ENCODE measurements at places on chromosomes 7 and 10.

DNA sequence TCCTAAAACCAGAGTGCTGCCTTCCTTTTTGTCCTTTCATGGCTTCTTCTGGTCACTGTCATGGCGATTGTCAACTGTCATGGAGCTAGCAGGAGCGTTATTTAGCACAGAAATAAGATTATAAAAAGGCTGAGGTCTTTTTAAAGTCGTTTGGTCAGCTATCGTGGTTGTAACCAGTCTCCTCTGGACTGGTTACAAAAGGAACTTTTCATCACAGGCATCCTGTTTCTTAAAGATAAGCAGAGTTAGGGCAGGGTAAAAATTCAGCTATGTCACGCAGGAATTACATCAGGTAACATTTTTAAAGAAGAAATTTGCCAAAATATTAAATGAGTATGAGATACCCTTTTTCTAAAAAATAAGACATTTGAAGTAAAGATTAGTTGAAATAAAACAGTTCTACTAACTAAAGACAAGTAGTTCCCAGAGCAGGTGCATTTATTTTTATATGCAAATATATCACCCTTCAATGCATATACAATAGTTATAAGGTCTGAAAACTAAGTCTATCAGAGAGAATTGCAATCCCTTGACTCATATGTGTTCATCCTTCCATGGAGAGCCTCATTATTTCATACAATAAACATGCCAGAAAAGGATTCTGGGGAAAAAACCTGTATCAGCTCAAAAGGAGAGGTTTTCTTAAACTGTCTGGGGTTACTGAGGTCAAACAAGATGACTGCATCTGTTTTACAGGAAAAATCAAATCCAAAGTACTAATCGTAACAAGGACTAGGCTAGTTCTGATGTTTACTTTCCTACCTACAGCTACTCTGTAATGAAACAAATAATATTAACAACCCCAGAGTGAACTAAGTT lies 20.9 kb downstream of the FAM24A start:
- DNase-seq = no peak

DNA sequence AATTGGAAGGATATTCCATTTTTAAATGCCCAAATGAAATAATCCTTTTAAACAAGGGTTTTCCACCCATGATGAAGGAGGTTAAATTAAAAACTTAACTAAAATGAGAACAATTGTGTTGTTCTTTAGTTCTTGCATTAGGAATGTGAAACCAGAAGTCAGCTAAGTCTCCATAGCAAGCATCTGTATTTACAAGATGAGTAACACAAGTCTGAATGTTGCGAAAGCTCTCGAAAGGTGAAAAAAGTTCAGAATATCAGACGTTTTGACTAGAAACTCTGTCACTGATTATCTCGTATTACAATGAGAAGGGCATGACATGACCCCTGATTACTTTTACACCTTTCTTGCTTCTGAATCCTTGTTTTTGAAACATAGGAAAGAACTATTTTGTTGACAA lies 149.6 kb downstream of the BICC1 start:
- no peak for DNase-seq

- no peak for DNase-seq
Measured at GRCh38 chr10:78658645-78659597, 409.8 kb upstream of the ZMIZ1 start.

DNA sequence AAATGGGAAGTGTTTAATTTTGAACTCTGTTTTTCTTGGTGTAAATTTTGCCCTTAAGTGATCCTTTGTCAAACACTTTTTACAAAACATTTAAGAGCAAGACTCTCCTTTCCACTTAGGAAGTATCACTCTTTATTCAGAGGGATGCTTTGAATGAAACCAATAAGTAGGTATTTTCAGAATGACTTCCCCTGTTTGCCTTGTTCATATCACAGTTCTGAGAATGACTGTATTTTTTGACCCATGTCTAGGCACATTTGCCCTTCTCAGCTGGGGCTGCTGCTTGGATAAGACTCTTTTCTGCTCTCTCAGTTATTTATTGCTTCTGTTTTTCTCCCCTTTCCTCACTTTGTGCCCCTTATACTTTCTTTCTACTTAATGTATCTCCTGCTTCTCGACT lies 98.2 kb downstream of the CCNY start:
- DNase-seq = no peak

GRCh38 chr7:127822822-127823508 lies 171.0 kb downstream of the SND1 start:
- DNase-seq = no peak

DNA sequence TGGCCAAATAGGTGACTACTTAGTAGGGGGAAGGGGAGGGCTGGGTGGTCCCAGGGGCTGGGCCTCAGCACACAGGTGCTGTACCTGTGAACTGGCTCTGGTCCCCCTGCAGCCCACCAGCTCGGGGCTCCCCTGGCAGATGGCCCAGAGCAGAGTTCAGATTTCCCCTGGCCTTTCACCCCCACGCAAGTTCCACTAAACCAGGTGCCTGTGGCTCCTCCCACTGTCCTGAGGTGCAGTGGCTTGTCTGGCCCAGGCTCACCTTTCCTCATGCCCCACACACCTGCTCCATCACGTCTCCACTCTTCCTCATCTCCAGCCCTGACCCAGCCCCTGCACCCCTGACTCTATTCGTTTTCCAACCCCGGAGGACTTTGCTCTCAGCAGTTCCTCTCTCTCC lies 47.3 kb upstream of the OPALIN start:
- no peak for DNase-seq

DNA sequence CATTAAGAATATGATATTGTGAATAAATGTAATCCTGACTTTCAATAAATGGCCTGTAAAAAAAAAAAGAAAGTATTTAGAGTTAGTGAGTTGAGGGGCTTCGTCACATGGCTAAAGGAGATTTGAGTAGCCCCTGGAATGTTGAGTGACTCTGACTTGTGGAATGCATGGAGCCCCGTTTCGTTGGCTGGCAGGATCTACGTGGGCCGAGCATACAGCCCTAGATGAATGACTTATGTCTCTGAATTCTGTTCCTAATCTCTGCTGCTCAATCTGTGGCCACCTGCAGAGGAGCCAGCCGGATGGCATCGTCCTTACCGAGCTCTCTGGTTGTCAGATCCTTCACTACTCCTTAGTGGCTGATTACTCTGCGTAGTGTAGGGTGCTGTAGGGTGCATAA lies 155.7 kb downstream of the MGMT start:
- no peak for DNase-seq

DNA sequence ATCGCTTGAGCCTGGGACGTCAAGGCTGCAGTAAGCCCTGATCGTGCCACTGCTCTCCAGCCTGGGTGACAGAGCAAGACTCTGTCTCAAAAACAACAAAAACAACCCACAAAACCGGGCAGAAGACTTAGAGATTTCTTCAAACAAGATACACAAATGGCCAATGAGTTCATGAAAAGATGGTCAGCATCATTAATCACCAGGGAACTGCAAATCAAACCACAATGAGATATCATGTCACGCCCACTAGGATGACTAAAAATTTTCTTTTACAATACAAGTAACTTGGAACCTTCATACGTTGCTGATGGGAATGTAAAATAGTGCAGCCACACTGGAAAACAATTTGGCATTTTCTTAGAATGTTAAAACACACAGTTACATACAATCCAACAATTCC lies 77.3 kb upstream of the GRID1 start:
- no peak for DNase-seq

- DNase-seq = peak; percentile 40
Measured at GRCh38 chr7:68642727-68643126, 955.5 kb upstream of the AUTS2 start.

GRCh38 chr10:70807556-70807955 lies 8.2 kb upstream of the SGPL1 start:
- DNase-seq = no peak

- no peak for DNase-seq
Measured at GRCh38 chr7:107047902-107048782, 3.6 kb downstream of the PRKAR2B start.

DNA sequence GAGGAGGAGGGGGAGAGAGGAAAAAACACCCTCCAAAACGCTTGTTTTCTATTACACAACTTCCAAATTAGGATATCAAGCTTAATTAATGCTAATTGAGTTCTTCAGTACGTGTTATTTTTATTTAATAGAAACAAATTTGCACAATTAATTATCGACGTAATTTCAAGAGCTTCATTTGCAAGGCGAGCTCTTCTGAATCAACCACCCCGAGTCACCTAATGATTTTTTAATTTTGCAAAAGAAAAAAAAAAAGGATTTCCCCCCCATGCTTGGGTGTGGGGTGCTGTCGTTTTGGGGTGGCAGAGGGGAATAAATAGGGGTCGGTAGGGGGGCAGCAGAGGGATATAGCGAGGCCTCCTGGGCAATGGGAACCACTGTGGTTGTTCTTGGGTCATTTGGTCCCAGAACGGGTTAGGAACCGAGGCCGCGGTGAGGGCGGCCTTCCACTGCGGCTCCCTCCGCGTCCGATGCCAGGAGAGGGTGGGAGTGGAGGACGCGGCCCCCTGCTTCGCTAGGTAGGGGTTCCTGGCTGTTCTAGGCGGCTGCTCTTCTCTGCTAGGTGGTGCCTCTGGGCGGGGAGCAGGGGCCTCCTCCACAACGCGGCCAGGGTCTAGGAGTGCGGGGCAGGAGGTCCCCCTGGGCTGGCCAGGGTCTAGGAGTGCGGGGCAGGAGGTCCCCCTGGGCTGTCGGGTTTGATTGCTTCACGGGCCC lies 7.3 kb downstream of the UNCX start:
- no peak for DNase-seq

DNA sequence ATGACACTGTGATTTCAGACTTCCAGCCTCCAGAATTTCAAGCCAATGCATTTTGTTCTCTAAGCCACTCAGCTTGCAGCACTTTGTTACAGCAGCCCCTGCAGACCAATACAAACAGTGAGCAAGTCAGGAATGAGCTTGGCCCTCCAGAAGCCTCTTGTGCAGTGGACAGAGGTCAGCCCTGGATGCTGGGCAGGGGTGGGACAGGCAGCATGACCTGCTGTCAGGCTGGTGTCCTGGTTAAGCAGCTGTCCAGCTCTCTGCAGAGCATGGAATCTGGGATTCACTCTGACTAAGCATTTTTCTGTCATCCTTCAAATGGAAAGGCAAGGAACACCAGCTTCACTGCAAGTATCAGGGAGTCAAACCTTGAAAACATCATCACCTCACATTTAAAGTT lies 85.5 kb upstream of the GDF10 start:
- DNase-seq = no peak

- DNase-seq = no peak
Measured at GRCh38 chr7:159152816-159153215, 8.1 kb upstream of the VIPR2 start.

DNA sequence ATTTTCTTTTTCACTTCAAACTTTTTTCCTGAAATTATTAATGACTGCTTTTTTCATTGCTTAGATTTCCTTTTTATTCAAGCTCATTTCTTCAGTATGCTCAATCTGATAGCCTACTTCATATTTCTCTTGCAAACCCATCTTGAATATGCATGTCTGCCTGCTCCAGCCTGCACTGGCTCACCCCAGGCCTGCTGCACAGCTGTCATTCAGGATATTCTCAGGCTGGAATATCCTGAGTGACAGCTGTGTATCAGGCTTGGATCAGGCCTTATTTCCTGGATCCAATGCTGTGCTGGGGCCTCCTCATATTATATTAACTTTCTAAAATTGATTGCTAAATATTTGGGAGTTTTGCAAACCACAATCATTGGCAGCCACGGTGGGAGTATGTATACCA lies 120.2 kb upstream of the TNS3 start:
- DNase-seq = no peak

- no peak for DNase-seq
Measured at GRCh38 chr10:6194311-6194710, 8.4 kb upstream of the PFKFB3 start.

DNA sequence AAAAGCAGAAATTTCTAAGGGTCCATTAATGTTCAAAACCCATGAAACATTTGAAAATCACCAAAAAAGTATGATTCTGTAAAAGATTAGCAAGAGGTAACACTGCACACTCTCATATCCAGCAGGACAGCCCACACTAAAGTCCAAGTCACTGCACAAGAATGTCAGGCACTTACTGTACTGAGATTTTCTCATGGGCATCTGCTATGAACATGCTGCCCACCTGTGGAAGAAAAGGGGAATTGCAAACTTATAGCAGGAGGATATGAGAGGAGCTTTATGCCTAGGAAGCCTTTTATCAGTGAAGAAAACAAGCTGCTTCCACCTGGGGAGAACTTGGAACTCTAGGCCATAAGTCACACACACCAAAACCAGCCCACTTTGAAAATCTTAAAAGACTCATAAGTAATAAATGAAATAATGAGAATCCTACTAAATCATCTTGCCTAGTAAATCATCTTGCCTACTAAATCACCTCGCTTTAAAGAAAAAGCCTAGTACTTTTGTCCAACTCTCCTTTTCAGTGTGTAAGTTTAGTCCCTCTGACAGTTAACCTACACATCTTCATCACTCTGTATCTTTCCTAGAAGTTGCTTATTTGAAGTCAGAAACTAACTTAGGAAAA lies 46.1 kb downstream of the ARMH3 start:
- peak; percentile 70 for DNase-seq

GRCh38 chr7:36185092-36185491 lies 32.0 kb downstream of the EEPD1 start:
- no peak for DNase-seq

- DNase-seq = peak; percentile 72
Measured at GRCh38 chr10:129892548-129893052, 71.5 kb downstream of the EBF3 start.

DNA sequence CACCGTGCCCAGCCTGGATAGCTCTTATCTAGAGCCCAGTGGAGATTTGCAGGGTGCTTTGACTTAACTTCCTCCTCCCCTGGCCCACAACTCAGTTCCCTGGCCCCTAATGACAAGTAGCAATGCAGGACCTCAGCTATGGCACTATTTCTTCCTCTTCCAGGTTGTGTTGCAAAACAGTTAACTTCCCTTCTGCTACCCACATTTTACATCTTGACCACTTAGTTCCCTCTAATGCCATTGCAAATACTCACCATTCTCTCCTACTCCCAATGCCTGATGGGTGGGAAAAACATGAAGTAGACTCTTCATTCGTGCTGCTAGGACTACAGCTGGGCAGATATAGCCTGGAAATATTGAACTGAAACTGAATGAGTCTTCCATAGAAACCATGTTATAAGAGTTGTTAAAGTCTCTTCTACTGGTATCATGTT lies 39.1 kb upstream of the FGL2 start:
- no peak for DNase-seq

DNA sequence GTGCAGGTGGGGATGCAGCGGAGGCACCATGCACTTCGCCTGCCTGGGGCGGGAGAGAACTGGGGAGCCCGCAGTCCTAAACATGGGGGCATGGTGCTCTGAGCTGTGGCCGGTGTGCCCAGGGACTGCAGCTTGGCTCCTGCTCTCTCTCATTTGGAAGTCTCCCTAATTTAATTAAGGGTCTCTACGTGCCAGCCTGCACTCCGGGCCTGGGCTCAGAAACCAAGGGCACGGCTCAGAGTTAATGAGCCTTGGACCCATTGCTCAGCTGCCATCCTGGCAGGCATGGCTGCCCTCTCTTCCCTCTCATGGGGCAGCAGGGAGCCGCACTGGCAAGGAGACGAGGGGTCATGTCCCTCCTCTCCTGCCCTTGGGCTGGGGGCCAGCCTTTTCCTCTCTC lies 115.6 kb downstream of the CDH23 start:
- DNase-seq = no peak
